ENCODE measurements at places on chromosomes 6 and 20. TPM values are rescaled to one million over a fixed set of nuclear protein-coding genes. Genes with fewer than 3 reads are reported as not detected.

GRCh38 chr6:166286839-166287271 lies 21.3 kb downstream of the PRR18 start:
- no peaks in the 10 kb centered on the region for H3K36me3 ChIP-seq
- no peak for DNase-seq
- no peaks in the 10 kb centered on the region for H3K4me1 ChIP-seq
- H3K4me3 ChIP-seq = no peak overlapping the region

GRCh38 chr20:58969439-58969838 lies 11.6 kb upstream of the NELFCD start:
- H3K27ac ChIP-seq = no peak overlapping the region
- H3K4me3 ChIP-seq = no peak overlapping the region
- DNase-seq = no peak
- peaks cover 3% of the 10 kb centered on the region for H3K27me3 ChIP-seq
- no peaks in the 10 kb centered on the region for H3K4me1 ChIP-seq
- H3K36me3 ChIP-seq = no peaks in the 10 kb centered on the region

DNA sequence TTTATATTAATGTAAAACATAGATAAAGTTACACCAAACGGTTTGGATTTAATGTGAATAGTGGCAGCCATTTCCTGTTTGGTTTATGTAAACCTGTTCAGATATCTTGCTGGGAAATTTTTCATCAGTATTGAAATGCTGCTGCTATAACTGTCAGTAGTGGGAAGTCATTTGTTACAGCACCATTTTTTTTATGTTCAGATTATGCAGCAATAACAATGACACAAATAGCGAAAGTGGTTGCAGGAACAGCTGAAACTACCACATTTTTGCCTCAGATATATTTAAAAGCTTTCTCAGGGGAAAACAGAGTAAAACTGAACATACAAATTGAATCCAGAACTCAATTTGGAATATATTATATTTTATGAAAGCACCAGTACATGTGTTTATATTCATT lies 128.8 kb upstream of the SIM1 start:
- H3K27ac ChIP-seq = no peak overlapping the region
- H3K36me3 ChIP-seq = peaks cover 24% of the 10 kb centered on the region
- H3K27me3 ChIP-seq = no peaks in the 10 kb centered on the region
- H3K4me3 ChIP-seq = no peak overlapping the region
- peaks cover 9% of the 10 kb centered on the region for H3K4me1 ChIP-seq

DNA sequence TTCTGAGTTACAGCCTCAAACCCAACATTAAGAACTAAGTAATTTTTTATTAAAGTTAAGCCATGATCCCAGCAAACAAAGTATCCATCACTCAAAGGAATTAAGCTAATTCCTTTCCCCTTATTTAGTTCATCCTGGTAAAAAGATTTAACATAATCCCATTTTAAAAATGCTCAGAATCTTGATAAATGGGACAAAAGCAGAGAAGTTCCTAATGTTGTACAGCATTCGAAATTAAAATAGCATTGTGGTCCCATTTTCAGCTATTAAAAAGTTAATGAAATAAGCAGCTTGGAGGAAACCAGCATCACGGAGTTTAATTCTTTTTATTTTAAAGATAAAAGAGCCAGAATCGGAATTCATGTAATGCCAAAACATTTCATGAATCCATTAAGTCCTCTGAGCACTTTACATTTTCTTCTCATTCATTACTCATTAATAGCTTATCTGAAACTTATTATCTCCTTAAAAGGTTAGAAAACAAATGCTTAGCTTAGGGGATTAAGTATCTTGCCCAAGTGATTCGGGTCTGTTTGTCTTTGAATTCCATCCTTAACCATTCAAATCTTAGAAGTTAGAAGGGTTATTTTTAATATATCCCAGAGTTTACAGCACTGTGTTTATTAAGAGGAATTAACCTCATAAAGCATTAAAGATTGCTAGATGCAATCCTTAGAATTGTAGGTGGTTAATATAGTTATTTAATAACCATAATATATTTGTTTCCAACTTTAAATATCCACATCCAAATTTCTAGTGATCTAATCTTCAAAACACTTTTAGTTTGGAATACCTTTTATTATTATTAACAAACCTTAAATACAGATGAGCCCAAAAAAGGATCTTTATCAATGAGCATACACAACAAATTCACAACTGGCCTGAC lies 11.2 kb downstream of the RBM39 start:
- H3K27ac ChIP-seq = no peak overlapping the region
- H3K27me3 ChIP-seq = no peaks in the 10 kb centered on the region
- H3K36me3 ChIP-seq = peaks cover 37% of the 10 kb centered on the region
- peaks cover 3% of the 10 kb centered on the region for H3K4me1 ChIP-seq
- no peak for DNase-seq
- no peak overlapping the region for H3K4me3 ChIP-seq

- H3K27ac ChIP-seq = peak overlapping the region; percentile 37
- H3K4me3 ChIP-seq = peak overlapping the region; percentile 13
- no peaks in the 10 kb centered on the region for H3K27me3 ChIP-seq
- peaks cover 59% of the 10 kb centered on the region for H3K4me1 ChIP-seq
- H3K36me3 ChIP-seq = no peaks in the 10 kb centered on the region
- no peak for DNase-seq
These were observed 4.4 kb downstream of the NCOA5 start for GRCh38 chr20:46085179-46085851.

Gene DIDO1
- total RNA-seq = 49.7 TPM

Gene MOG
- total RNA-seq = not detected

Gene SLC32A1
- total RNA-seq = not detected

Gene KHDC1L
- total RNA-seq = 0.75 TPM

Gene GNAS-AS1
- total RNA-seq = 6.1 TPM

All from type B pancreatic cell (in vitro differentiated cells).